ENCODE measurements at places on chromosomes 6 and 20.

GRCh38 chr6:169302716-169303115 lies 49.1 kb upstream of the THBS2 start:
- DNase-seq: no peak

DNA sequence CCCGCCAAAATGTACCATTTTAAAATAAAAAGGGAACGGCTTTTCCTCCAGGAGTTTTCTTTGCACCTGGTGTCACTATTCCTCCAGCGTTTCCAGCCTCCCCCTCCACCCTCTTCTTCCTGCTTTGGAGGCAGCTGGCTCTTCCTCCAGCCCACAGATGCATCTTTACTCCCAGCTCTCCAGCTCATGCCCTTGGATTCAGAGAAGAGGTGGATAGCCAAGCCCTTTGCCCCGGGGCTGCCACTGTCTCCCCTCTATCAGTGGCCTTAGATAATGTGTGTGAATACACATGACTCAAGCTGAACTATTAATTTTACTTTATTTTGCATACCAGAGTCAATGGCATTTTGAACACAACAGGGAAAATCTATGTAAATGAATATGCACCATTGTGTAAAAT lies 15.3 kb upstream of the CDH4 start:
- no peak for DNase-seq

- DNase-seq: no peak
Measured at GRCh38 chr20:62742550-62742949, 33.9 kb downstream of the NTSR1 start.

GRCh38 chr6:157754351-157754750 lies 68.7 kb upstream of the SNX9 start:
- no peak for DNase-seq

- DNase-seq: peak; percentile 12
Measured at GRCh38 chr6:106883808-106884262, 90.7 kb downstream of the CD24 start.

- DNase-seq: no peak
Measured at GRCh38 chr6:73180076-73180738, 45.1 kb downstream of the KHDC1L start.

- no peak for DNase-seq
Measured at GRCh38 chr6:132053511-132053910, 102.3 kb upstream of the CCN2 start.

- DNase-seq: no peak
Measured at GRCh38 chr6:169302255-169302654, 48.6 kb upstream of the THBS2 start.

DNA sequence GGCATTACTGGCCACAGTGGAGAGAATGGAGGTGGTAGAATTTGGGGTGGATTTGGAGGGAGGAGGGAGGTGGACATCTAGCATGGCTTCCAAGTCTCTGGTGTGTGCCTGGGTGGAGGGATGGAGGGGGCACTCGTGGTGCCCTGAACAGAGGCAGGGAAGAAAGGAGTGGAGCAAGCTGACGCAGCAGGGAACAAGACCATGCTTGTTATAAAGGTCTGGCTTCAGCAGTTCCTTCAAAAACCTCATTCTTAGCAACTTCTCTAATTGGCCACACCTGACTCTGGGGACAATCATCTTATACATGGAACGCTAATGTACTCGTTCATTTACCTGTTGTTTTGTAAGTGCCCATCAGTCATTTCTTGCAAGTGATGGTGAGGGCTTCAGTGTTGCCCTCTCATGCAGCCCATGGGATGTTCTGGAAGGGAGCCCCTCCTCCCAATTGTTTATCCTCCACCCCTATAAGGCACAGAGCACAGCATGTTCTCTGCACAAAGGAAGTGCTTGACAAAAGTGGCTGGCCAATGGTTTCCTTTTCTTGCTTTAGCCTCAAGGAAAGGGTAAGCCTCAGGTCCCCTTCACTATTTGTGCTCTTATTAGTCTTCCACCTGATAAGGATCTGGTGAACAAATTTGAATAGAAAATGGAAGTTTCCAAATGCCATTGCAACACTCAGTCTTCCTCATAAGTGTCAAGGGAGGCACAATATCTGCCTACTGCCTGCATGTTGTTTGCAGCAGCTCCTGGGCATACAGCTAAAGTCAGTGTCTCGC lies 39.3 kb downstream of the GFOD1 start:
- DNase-seq: no peak

DNA sequence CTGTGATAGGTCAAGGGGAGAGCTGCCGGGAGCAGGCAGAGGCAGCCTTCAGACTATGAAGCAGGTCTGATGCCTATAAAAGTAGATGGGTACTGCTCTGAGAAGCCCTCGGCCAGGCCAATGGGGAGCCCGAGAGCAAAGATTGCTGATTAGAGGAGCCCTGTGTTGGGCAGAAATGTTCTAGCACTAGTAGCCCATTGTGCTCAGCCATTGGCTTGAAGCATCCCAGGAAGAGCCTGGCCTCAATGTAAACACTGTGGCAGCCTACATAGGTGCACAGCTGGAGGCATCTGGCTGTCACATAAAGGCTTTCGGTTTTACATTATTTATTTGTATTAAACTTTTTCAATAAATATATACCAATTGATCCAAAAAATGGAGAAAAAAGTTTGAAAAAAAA lies 67.7 kb downstream of the SNAP25 start:
- DNase-seq: no peak

DNA sequence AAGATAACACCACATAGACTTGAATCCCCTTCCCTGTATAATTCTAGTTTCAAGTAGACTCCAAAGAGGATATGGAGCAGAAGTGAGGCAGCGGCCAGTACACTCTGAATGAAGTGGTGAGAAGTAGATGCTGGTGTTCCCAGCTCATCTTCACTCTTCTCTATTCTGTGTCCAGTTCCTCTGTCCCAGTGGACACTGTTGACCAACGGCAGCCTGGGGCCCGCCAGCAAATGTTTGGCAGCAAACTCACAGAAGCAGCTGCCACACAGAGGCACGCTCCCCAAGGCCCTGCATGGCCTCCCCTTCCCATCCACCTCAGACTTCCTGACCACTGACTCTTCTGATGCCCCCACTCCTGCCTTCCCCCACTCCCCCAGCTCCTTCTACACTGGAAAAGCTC lies 358.9 kb upstream of the ID4 start:
- DNase-seq: no peak

- no peak for DNase-seq
Measured at GRCh38 chr6:27892649-27893058, 19.5 kb downstream of the OR2B2 start.
